K562 (cell line): ENCODE measurements at places on chromosomes 16 and 17.

- no peak for DNase-seq
These were observed 113.9 kb downstream of the BANP start for GRCh38 chr16:88064889-88065746.

- DNase-seq, result no peak
These were observed 34.9 kb upstream of the RBFOX3 start for GRCh38 chr17:79645777-79646088.

DNA sequence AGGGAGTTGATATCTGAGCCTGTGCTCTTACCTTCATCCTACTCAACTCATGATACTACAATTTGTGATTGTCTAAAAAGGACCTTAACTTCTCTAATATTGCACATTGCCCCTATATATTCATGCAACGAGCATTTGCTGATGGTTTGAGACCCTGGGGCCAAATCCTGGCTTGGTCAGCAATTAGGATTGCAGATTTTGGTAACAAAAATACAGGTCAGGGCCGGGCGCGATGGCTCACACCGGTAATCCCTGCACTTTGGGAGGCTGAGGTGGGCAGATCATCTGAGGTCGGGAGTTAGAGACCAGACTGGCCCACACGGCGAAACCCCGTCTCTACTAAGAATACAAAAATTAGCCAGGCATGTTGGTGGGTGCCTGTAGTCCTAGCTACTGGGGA is 35.4 kb upstream of the HAPSTR1 start:
- DNase-seq, result no peak

- no peak for DNase-seq
These were observed 31.4 kb upstream of the PMFBP1 start for GRCh38 chr16:72203401-72203800.

- no peak for DNase-seq
These were observed 364.1 kb upstream of the ASIC2 start for GRCh38 chr17:33657181-33657580.

DNA sequence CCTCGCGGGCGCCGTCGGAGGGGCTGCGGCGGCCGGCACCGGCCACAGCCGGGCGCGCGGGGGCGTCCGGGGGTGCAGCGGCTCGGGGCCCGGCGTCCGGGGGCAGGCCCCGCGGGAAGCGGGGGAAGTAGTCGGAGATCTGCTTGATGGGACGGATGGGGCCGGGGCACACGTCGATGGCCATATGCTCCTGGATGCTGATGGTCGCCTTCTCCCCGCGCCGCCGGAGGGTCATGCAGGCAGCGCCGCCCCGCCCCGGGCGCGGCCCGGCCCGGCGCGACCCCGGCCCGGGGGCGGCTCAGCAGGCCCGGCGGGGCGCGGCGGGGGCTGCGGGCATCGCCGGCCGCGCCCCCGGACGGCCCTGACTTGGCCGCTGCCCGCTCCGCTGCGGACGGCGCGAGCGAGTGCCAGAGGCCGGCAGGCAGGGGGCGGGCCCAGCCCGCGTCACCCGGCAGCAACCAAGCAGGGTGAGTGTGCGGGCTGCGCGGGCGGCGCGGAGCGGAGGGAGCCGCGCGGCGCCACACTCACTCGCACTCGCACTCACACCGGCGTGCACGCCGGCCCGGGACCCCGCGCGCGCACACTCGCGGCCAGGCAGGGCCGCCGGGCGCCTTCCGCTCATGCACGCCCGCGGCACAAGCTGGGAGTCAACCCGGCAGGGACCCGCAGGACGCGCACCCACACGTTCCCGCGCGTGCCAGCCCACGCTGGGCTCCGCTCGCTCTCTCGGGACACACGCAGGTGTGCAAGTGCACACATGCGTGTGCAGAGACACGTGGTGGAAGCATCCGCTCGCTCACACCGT is at the start of gene DOC2B:
DOC2B (minus strand) TSS at position 406 of the 805 bp plus-strand sequence; CDS start at position 235, 171 bp downstream.
- no peak for DNase-seq

GRCh38 chr17:64063088-64063487 is 42.7 kb upstream of the ICAM2 start:
- no peak for DNase-seq

- no peak for DNase-seq
These were observed 11.1 kb upstream of the CD300LD start for GRCh38 chr17:74603037-74603635.

GRCh38 chr17:7508145-7508544 is 24.0 kb downstream of the POLR2A start:
- peak; percentile 6 for DNase-seq

GRCh38 chr16:3607634-3608033 is 3.8 kb downstream of the SLX4 start:
- no peak for DNase-seq

- no peak for DNase-seq
These were observed 1.2 kb downstream of the PPP1R1B start for GRCh38 chr17:39627712-39628516.

- no peak for DNase-seq
These were observed 205.5 kb downstream of the NTN1 start for GRCh38 chr17:9226794-9227135.

DNA sequence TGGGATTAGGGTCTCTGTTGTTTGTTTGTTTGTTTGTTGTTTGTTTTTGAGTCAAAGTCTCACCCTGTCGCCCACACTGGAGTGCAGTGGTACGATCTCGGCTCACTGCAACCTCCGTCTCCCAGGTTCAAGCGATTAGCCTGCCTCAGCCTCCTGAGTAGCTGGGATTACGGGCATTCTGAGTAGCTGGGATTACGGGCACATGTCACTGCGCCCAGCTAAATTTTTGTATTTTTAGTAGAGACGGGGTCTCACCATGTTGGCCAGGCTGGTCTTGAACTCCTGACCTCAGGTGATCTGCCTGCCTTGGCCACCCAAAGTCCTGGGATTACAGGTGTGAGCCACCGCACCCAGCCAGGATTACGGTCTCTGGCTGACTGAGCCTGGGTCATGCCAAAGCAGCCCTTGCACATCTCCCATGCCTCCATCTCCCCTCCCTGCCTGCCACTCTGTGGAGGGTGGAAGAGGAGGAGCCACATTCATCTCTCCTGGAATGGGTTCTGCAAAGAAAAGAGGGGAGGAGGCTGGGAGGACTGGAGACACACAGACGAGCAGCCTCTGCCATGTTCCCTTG is 59.2 kb downstream of the BEAN1 start:
- DNase-seq, result no peak

- DNase-seq, result no peak
These were observed 9.1 kb downstream of the NHERF1 start for GRCh38 chr17:74757502-74757901.
